Mesothelial cell of epicardium (in vitro differentiated cells): ENCODE measurements at places on chromosomes 7 and 10.

GRCh38 chr10:3785851-3786271, 852 bp upstream of the KLF6 start:
- DNase-seq: no peak

- DNase-seq: peak; percentile 52
Measured at GRCh38 chr7:156892081-156892800, 742 bp downstream of the LMBR1 start.

DNA sequence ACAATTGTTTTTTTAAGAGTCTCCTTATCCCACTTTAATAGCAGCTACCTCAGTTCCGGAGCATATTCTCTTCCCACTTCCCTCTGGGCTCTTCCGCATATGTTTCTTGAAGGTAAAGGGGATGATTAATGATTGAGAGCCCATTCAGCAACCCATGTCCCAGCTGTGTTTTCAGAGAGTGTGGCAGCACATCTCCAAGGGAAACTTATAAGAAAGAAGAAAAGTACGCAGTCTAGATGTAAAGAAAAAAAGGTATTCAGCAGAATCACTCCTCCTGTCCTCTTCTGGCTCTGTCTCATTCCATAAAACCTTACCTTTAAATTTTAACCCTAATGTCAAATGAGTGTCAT, 9.7 kb upstream of the ANKRD7 start:
- no peak for DNase-seq

- DNase-seq: no peak
Measured at GRCh38 chr7:149849174-149849573, 11.0 kb downstream of the ZNF862 start.

- DNase-seq: no peak
Measured at GRCh38 chr10:121661451-121661851, 63.2 kb upstream of the FGFR2 start.

GRCh38 chr10:15605740-15606369, 113.9 kb downstream of the ITGA8 start:
- no peak for DNase-seq

- DNase-seq: no peak
Measured at GRCh38 chr10:125722811-125723210, 3.3 kb downstream of the EDRF1 start.

- DNase-seq: no peak
Measured at GRCh38 chr10:30366829-30367228, 17.8 kb upstream of the MTPAP start.

- no peak for DNase-seq
Measured at GRCh38 chr10:133278577-133279265, 2.1 kb upstream of the ADAM8 start.

DNA sequence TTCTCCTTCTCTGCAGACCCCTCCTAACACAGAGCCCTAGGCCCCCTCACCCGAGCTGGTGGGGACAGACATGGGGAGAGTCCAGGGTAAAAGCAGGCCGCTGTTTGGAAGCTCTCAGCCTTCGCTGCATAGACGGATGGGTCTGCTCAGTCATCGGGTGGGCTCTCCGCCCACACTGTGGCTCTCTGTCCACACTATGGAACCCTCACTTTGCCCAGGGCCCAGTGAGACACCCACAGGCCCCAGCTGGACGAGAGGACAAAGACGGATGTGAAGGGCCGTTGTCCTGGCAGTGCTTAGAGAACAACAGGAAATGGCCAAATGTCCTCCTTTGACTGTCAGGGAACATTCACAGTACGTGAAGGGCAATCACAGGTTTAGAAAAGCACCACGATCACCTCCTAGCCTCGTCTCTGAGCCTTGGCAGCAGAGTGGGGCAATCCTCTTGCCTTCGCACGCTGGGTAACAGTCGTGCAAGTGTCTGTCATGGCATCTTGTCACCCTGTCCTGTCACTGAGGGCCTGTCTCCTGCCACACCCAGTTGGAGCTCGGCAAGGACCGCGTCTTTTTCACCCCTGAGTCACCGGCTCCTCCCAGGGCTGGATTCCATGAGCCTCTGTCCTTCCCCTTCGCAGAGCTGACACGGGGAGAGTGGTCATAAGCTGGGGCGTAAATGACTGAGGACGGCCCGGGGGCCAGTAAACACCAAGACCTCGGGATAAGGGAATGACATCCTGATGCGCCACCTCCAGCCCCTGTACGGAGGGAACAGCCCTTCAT, 80.6 kb downstream of the PRKAG2 start:
- DNase-seq: no peak

GRCh38 chr10:62652564-62652963, 152.0 kb upstream of the ADO start:
- DNase-seq: no peak

DNA sequence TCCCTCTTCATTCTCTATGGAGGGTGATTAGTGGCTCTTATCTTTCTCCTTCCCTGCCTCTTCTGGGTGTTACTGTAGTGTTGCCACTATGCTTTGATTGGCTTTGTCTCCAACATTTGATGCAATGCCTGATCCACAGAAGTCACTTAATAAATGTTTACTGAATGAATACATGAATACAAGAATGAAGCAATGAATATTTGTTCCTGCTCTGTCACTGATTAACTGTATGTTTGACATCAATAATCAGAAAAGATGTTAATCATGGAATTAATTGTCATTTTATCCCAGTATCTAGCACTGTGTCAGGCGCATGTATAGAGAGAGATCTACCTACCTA, 4.3 kb downstream of the ANK3 start:
- no peak for DNase-seq

- DNase-seq: no peak
Measured at GRCh38 chr7:109821156-109821555, 1251.5 kb downstream of the DNAJB9 start.

DNA sequence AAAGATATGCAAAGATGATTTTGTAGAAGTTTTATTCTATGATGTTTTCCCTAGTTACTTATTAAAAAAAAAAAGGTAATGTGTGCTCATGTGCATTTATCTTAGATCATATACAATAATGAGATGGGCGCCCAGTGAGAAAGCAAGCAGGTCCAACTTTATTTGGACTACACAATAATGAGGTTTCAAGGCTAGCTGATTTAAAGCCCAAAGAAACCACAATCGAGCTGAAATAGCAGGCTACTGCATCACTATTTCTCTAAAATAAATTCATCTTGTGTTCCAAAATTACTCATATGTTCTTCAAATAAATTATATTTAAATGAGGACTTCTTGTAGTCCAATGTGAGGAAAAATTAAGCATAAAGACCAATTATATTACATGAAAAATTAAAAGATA, 110.1 kb downstream of the JMJD1C start:
- DNase-seq: no peak

DNA sequence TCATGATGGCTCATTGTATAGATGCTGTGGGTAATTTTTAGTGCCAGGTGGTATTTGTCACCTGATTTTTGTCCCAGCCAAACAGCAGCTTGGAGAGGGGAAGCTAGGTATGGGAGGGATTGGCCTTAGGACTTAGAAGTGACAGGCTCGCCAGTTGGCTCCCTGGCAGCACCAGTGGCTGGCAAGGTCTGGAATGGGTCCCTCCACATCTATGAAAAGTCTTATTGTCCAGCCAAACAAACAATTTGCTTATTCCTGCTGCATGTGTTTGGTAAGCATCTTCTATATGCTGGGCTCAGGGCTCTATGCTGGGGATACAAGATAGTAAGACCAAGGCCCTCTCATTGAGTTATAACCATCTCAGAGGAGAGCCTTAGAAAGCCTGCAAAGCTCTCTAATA, 42.5 kb downstream of the SORCS3 start:
- no peak for DNase-seq

GRCh38 chr10:28302638-28303488, at the start of gene MPP7:
MPP7 (minus strand) TSS chr10:28303064; CDS start chr10:28238604, 64,460 bp downstream.
- peak; percentile 91 for DNase-seq

DNA sequence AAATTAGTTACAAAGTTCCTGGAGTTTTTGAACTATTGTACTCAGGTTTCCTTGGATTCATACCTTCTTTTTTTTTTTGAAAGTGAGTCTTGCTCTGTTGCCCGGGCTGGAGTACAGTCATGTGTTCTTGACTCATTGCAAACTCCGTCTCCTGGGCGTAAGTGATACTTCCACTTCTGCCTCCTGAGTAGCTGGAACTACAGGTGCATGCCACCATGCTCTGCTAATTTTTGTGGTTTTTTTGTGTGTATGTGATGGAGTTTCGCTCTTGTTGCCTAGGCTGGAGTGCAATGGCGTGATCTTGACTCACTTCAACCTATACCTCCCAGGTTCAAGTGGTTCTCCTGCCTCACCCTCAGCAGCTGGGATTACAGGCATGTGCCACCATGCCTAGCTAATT, 22.3 kb downstream of the MCM10 start:
- DNase-seq: no peak

GRCh38 chr10:132932461-132933307, 9.7 kb downstream of the CFAP46 start:
- no peak for DNase-seq

- DNase-seq: no peak
Measured at GRCh38 chr10:35598379-35598778, 6.8 kb upstream of the GJD4 start.

- no peak for DNase-seq
Measured at GRCh38 chr7:90773269-90773668, 177.1 kb downstream of the CDK14 start.

GRCh38 chr10:79268161-79268601, 79.1 kb upstream of the PPIF start:
- no peak for DNase-seq

GRCh38 chr7:57403601-57404342, 46.2 kb upstream of the ZNF716 start:
- no peak for DNase-seq

DNA sequence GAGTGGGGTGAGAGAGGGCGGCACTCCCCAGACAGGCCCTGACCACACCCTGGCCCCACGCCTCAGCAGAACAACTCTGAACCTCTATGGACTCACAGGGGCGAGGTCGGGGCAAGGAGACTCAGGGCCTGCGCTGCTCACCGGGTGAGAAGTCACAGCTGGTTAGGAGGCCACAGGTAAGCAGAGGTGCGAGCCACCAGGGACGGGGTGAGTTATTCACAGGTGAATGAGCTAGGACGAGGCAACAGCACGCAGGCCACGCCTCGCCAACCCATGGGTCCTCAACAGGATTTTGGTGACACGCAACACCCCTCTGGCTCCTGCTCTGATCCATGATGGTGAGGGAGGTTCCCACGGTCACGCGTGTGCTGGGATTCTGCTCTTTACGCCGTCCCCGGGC, 202.5 kb downstream of the ADARB2 start:
- no peak for DNase-seq

- no peak for DNase-seq
Measured at GRCh38 chr10:49844775-49845595, 82.9 kb upstream of the OGDHL start.

GRCh38 chr10:48193556-48193955, 80.9 kb downstream of the FRMPD2 start:
- no peak for DNase-seq

DNA sequence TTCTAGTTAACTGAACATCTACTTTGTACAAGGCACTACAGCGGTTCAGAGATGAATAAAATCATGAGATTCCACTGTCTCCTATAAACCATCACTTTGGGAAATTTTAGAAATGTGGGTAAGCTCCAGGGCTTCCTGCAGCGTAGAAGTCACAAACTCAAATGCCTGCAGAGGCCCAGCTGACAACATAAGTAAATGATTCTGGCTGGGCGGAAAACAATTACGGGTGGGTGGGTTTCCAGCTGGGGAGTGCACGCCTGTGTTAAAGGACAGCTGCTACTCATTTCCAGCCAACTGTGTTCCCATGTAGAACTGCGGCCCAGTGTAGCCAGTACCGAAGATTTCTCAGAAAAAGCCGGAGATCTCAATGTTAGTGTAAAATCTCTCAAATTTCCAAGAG, 69.5 kb upstream of the ATRNL1 start:
- no peak for DNase-seq

DNA sequence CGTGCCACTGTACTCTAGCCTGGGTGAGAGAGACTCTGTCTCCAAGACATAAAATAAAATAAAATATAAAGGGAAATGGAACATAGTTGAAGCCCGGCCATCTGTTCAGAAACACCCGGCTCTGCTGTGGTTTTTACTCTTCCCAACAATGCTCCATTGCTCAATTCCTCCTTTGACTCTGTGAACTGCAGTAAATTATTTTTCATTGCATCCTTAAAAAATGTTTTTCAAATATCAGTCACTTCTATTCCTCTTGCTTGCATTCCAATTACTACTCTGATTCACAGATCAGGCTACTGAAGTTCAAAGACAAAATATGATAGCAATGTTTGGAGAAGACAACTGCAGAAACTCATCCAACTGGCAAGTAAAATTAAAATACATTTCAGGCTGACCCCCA, 983.0 kb downstream of the SORCS1 start:
- DNase-seq: no peak

DNA sequence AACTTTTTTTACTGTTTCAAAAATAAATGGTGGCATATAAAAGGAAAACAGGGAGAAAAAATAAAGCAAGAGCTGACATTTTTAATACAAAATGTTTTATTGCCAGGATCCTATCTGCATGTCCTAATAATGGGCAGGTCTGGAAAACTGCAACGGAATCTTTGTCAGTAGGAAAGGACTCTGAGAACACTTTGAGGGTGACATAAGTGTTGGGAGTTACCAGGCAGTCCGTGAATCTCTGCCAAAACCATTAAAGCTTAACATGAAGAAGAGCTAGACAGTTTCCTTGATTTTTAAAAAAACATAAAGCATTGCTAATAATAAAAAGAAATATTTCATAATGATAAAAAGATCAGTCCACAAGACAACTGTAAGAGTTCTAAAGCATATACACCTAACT, 80.7 kb downstream of the AGMO start:
- DNase-seq: no peak

DNA sequence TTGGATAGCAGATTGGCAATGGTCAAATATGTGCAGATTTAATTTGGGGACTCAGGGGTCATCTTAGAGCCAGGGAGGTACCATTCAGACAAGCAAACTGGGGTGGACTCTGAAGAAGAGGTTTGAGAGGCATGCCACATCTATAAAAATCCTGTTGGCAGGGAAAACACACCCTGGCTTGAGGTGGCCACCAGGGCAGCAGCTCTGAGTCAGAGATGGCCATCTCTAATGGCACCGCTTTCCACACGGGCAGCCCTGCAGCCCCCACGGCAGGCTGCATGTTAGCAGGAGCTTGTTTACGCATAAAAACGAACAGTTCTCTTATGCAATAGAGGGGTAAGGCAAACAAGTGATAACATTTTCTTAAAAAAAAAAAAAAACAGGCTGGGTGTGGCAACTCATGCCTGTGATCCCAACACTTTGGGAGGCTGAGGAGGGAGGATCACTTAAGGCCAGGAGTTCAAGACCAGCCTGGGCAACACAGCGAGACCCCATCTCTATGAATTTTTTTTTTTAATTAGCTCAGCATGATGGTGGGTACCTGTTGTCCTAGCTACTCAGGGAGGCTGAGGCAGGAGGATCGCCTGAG, 14.9 kb downstream of the DLG5 start:
- no peak for DNase-seq

- no peak for DNase-seq
Measured at GRCh38 chr10:5893321-5893720, 3.3 kb downstream of the FBH1 start.
